ENCODE measurements at places on chromosomes 12 and 14.

DNA sequence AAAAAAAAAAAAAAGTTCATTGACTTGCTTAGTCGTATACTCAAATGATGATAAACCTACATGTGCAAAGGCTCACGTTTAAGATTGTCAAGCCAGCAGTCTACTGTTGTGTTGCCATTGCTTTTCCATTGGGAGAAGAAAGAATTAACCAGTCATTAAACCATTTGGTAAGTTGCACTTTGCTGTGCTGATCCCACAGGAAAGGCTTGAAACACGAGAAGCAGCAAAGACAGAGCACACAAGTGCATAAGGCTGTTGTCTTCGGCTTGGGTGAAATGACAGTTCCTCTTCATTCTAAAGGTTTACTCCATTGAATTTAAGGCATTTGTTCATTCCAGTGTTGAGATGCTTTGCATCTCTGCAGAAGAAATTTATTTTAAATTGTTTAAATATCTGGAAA, 50.1 kb downstream of the ZC3H14 start:
- peak; percentile 27 for DNase-seq

DNA sequence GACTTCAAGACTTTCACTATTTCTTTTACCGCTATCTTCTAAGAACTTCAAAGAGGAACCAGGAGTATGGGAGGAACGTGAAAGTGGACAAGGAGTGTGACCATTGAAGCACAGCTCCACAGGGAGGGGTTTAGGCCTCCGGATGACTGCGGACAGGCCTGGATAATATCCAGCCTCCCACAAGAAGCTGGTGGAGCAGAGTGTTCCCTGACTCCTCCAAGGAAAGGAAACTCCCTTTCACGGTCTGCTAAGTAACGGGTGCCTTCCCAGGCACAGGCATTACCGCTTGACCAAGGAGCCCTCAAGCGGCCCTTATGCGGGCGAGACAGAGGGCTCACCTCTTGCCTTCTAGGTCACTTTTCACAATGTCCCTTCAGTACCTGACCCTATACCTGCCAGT, 267.0 kb downstream of the RPL10L start:
- no peak for DNase-seq

DNA sequence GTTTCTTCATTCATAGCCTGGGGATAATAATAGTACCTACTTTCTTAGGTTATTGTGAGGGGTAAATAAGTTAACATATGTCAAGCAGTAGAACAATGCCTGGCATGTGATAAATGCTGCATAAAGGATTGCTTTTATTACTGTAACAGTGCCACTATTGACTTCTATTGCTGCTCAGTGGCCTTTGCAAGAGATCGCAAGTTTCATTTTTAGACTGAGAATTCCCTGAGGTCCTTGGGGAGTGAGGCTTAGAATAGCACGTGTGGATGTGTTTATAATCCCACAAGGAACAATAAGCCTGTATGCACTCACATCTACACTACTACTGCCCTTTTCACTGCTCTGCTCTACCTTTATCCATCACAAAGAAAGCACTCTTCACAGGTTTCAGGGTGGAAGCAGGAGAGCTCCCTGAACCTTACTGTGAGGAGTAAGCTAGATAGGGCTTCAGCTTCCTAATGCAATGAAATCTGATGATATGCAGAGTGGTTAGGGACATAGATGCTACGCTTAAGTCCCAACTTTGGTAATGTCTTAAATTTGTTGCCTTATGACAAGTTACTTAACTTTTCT, 302.6 kb downstream of the SNAPC1 start:
- DNase-seq, result no peak

DNA sequence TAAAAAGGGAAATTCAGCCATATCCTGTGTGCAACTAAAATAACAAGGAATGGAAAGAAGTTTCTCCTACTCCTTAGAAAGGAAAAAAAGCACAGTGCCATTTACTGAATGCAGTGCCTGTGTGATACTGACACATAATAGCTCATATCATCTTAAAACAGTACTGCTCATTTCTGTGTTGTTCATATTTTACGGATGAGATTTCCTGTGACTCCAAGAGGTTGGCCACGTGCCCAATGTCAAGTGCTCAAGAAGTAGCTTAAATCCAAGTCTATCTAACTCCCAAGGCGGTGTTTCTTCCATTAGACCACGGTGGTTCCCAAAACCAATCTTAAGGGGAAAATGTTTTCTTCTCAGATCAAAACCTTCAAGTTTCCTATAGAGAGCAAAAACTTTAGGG, 20.0 kb downstream of the MAP3K9 start:
- peak; percentile 82 for DNase-seq

DNA sequence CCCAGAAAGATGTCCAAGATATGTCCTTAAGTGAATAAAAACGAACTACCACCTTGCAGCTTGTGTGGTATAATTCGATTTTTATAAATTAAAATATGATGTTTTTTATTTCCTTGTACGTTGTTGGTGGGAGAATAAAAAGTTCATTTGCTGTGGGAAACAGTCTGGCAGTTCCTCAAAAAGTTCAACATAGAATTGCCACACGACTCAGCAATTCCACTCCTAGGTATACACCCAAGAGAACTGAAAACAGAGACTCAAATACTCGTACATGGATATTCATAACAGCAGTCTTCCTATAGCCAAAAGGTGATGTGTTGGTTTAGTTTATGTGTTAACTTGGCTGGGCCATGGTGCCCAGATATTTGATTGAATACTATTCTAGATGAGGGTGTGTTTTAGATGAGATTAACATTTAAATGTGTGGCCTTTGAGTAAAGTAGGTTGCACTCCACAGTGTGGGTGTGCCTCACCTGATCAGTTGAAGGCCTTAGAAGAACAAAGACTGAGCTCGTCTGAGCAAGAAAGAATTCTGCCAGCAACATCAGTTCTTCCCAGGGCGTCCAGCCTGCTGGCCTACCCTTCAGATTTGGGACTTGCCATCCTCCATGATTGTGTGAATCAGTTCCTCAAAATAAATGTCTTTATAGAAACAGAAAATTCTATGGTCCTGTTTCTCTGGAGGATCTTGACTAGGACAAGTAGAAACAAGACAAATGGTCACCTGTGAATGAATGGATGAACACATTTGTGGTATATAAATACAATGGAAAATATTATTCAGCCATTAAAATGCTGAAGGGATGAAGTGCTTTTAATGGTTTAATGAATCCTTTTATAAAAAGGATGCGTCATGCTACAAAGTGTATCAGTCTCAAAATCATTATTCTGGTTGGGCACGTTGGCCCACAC, 5.1 kb upstream of the DENR start:
- DNase-seq, result no peak

GRCh38 chr12:40238266-40238902, 13.6 kb downstream of the LRRK2 start:
- peak; percentile 76 for DNase-seq

DNA sequence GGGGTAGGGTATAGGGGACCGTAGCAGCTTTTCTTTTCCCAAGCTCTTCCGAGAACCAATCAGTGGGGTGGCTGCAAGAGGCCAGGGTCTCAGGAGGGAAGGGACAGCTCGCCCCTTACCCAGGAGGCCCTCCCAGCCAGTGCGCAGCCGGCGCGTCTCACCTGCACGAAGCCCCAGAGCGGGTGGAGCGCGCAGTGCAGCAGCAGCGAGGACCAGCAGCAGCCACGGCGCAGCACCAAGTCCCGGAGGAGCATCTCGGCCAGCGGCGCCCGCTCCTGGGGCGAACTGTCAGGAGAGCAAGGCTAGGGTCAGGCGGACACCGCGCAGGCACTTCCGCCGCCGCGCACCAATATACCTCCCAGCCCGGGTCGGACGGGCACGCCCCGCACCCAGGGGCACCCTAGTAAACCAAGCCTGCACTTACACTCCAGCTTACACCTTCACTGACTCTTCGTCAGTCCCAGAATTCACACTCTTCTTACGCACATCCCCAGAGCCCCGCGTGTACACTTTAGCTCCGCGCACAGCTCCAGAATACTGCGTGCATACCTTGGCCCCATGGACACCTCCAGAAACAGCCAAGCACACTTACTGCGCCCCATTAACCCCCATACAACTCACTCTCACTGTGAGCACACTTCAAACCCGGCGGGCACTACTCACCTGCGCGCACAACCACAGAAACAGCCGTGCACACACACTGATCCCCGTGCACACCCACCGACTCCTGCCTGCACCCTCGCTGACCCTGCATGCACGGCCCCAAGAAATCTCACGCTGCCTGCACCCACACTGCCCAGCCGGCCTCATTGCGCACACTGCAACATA, 606 bp downstream of the PRIMA1 start:
- no peak for DNase-seq

DNA sequence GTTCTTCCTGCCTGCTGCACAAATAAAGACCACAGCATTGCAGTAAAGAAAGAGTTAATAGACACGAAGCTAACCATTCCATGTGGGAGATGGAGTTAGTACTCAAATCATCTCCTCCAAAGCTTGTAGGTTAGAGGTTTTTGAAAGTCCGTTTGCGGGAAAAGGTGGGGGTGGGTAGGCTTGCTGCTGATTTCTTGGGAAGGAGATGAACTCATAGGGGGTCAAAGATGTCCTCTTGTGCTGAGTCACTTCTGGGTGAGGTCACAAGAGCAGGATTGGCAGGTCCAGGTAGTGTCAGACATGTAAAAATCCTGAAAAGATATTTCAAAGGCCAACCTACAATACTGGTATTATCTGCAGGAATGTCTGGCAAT, 66.4 kb downstream of the PTHLH start:
- DNase-seq, result peak; percentile 16

DNA sequence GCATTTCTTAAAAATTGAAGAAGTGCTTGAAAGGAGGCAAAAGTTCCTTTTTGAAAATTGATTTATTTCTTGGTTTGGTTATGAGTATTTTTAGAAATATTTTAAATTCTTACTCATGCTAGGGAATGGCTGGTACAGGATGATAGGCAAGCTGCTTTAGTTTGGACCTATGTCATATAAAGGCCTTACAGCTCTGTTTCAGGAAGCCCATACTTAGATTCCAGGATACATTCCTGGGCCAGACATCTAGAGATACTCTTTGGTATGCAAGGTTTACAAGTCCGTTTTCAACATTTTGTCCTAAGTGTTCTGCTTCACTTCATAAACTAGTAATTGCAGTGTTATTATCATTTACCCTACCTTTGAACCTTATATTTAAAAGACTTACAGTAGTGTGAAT, 186.8 kb downstream of the FUT8 start:
- peak; percentile 56 for DNase-seq

GRCh38 chr14:48140804-48141203, 465.4 kb upstream of the MDGA2 start:
- no peak for DNase-seq

DNA sequence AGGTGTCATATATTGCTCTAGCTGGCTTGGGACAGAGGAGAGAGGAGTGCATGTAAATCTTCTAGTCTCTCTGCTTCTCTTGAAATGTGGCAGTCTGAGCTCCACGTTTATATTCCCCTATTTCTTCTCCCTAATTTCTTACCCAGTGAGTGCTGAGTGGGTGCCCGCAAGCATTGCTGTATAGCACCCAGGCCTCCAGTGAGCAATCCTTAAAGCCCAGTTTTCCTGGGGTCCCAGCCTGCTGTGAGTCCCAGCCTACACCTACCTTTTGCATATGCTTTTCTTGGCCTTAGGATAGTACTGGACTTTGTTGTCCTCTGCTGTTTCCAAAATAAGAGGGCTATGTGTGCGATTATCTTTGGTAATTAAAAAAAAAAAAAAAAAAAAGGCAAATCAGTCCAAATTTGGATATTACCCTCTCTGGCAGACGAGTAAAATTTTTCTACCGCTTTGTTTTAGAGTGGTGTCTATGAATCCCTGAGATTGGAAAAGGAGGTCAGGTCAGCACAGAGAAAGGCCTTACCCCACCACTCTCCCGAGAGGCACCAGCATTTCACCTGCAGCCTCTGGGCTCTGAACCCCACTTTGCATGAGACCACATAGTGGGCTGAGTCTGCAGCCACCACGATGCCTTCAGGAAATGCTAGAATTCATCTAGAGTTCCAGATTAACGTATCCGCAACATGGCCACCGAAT, 1.1 kb downstream of the MGST1 start:
- no peak for DNase-seq

DNA sequence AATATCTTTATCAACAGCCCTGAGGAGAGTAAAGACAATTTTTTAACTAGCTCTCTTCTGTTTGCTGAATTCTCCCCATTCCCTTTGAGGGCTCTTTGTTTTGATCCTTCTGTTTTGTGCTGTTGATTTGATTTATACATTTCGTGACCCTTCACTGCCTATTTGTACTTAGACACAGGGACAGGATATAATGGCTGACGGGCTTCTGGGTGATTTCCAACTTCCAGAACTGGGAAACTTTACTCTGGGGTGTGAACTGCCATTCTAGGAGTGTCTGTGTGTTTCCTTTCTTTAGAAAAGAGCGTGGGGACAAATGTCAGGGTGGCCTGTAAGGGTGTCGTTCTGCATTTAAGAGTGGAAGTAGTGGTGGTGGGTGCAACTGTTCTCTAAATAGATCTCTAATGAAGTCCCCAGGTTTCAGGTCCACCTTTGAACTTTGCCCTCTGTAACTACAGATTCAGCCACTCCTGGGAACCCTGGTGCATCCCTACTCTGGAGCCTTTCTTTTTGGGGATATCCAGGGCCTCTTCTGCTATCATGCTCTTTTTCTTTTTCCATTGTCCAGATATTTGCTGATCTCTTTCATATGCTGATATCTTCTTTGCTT, 22.3 kb upstream of the SSPN start:
- DNase-seq, result no peak

DNA sequence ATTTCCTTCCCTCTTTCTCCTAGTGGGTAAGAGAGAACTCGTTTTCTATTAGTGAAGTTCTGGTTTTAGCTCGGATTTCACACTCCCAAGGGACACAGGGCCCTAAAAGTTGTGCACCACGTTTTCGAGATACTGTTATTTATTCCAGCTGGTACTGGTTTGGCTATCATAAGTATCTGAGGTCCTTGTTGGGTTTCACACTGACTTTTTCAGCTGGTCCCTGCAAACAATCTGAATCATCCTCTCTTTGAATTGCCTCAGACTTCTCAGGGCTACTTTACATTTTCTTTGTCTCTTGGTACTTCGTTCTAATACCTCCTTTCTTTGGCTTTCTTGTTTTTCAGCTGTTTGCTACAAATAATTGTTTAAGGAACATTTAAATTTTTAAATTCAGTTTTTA, 75.7 kb downstream of the SCN8A start:
- no peak for DNase-seq
